GM12892 (cell line): ENCODE measurements at places on chromosomes 1 and 21.

GRCh38 chr1:116203920-116204319 lies 92.7 kb downstream of the MAB21L3 start:
- no peak for DNase-seq

- no peak for DNase-seq
These were observed 430 bp downstream of the BTG2 start for GRCh38 chr1:203305809-203306088.

GRCh38 chr1:224331326-224331725 lies 1.4 kb upstream of the NVL start:
- DNase-seq: no peak

- no peak for DNase-seq
These were observed 931.6 kb downstream of the NCAM2 start for GRCh38 chr21:21929789-21930188.

- DNase-seq: no peak
These were observed 66.8 kb downstream of the TTC3 start for GRCh38 chr21:37139902-37140301.

DNA sequence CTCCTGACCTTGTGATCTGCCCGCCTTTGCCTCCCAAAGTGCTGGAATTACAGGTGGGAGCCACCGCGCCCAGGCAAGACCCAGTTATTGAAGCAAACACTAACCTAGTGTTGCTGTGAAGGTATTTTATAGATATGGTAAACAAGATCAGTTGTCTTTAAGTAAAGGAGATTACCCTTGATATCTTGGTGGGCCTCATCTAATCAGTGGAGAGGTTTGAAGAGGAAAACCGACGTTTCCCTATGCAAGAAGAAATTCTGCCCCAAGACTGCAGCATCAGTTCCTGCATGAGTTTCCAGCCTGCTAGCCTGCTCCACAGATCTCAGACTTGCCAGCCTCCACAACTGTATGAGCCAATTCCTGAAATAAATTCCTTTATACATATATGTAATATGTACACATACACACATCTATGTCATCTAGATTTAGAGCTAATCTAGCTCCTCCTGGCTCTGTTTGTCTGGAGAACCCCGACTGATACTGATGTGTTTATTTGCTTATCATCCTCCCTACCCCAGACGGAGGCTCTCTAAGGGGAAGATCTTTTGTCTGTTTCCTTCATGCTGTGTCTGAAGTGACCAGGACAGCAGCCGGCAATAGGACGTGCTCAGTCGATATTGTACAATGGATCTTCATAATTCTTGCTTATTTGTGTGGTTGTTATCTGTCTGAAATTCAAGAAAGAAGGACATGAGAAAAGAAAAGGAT lies 90.9 kb downstream of the IER5 start:
- DNase-seq: no peak

- DNase-seq: no peak
These were observed 161.4 kb downstream of the MAGI3 start for GRCh38 chr1:113551728-113552127.

- no peak for DNase-seq
These were observed 10.3 kb downstream of the ZBTB40 start for GRCh38 chr1:22461678-22462527.

- no peak for DNase-seq
These were observed 112.6 kb downstream of the EIF4G3 start for GRCh38 chr1:21064057-21064456.

DNA sequence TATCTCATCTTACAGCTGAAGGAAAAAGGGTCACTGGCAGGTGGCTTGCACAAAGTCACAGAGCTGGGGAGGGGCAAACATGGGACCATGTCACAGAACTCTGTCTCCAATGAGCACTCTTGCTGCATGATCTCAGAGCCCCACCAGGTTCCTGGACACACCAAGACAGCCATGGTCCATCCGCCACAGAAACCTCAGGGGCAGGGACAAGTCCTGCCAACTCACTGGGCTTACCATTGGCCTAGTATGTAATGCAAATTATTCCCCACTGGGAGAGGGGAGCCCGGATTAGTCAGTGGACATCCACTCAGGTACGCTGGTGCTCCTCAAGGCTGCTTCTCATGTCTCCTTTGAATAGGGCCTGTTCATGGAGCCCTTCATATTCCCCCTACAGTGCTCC lies 14.2 kb downstream of the S100A7A start:
- DNase-seq: no peak

- DNase-seq: no peak
These were observed 270.9 kb downstream of the CHRM3 start for GRCh38 chr1:239657291-239657690.

DNA sequence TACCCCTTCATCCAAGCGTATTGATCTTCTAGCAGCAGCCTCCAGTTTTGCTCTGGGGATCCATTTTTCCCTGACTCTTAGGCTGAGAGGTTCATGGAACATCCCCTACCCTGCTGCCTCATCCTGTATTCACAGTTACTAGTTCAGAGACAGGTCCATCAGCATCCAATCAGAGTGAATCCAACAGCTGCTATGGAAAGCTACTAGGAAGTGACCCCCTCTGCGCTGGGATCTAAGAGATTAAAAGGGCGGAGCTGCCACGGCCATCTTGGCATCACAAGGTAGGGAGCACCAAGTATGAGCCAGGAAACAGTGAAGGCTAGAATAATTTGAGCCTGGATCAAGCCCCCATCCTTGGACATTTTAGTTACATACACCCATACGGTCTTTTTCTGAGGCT lies 32.5 kb downstream of the KAZN start:
- DNase-seq: no peak

DNA sequence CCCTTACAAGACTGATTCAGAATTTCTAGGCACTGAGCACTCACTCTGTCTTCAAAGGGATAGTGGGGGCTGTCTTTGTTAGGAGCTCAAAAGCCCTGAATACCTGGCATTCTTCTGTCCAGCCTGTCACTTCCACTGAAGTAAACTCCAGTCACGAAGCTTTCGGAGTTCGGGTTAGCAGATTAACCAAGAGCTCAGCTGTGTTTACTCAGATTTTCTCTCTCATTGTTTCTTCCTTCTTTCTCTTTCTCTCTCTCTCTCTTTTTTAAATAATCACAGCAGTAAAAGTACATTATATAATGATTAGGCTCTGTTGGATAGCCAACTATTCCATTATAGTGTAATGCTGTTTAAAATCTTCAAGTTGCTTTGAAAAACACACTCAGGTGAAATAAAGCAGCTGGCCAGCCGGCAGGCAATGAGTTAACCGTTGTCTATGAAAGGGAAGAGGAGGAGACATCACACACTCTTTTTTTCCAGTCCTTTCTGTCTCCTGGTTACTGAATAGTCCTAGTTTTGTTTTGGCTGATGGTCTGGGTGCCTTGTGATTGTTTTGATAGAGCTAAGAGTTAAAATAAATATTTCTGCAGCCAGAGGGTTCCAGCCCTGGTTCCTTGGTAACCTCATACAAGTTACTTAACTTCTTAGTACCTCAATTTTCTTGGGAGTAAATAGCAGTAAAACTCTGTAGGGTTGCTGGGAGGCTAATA lies 89.8 kb downstream of the ADSS2 start:
- no peak for DNase-seq

- DNase-seq: no peak
These were observed 192.2 kb upstream of the C8B start for GRCh38 chr1:57157818-57158603.

DNA sequence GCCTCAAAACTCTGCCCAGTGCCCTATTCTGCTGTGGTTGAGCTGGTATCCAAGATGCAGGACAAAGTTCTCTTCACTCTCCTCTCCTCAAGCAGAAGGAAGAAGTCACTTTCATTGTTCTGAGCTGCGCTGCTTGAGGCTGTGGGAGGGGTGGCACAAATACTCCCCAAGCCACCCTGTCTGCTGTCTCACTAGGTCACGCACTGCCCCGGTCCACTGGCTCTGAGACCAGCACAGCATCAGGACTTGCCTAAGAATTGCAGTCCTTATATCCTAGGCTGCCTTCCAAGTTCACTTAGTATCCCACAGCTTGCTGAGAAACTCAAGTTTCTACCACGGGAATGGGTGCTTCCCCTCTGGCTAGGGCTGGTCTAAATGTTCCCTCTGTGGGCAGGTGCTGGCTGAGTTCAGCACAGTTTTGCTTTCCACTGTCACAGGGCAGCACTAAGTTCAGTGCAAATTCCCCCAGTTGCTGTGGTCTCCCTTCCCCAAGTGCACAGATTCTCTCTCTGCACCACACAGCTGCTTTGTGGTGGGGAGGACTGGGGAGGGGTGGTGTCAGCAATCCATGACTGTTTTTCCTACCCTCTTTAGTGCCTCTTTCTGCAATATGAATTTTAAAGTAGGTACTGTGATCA lies 32.4 kb downstream of the SLC9C2 start:
- DNase-seq: no peak

GRCh38 chr1:167681451-167682098 lies 40.2 kb upstream of the MPZL1 start:
- DNase-seq: no peak

GRCh38 chr1:212488436-212489283 lies 55.9 kb downstream of the NENF start:
- no peak for DNase-seq

GRCh38 chr1:184283999-184284398 lies 102.8 kb upstream of the C1orf21 start:
- DNase-seq: no peak

- DNase-seq: no peak
These were observed 21.1 kb upstream of the CDC42 start for GRCh38 chr1:22031214-22031962.

DNA sequence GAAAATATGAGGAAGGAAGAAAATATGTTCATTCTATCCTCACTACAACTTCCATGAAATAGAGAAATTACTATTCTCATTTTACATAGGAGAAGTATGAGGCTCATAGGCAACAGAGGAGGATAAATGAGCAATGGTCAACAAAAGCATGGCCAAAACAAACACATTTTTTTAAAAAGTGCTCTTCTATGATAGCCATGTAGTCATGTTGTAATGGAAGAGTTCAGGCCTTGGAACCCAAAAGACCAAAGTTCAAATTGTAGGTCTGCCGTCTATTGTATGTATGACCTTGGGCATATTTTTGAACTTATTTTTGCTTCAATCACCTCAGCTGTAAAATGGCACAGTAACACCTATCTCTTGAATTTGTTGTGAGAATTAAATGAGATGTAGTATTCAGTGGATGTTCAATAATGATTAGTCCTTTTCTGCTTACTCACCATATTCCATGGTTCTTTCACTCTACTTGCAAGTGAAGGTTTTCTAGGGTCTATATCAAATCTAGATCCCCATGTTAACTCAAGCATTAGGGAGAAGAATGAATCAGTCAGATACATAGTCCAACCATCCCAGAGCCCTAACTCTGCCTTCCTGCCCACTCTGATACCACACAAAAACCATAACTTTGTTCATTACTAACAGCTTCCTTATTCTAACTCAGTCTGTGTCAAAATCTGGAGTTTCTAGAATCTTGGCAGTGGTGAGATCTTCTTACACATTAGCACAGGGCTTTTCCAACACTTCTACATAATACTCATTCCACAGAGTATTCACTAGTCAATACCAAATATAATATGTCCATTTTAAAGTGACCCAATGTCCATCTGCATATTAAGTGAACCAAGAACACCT lies 353.2 kb downstream of the PLPP3 start:
- no peak for DNase-seq

GRCh38 chr1:107649023-107649422 lies 316.0 kb downstream of the VAV3 start:
- no peak for DNase-seq

- no peak for DNase-seq
These were observed 14.7 kb upstream of the ATF3 start for GRCh38 chr1:212593821-212594251.

DNA sequence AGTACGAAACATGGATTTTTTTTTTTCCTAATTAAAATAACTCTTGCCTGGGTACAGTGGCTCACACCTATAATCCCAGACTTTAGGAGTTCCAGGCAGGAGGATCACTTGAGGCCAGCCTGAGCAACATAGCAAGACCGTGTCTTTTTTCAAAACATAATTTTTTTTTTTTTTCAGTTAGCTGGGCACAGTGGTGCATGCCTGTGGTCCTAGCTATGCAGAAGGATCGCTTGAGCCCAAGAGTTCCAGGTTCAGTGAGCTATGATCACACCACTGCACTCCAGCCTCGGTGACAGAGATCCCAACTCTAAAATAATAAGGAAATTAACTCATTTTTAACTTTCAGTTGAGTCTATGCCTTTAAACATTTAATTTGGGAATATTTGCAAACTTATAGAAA lies 170.1 kb downstream of the NEK7 start:
- no peak for DNase-seq

DNA sequence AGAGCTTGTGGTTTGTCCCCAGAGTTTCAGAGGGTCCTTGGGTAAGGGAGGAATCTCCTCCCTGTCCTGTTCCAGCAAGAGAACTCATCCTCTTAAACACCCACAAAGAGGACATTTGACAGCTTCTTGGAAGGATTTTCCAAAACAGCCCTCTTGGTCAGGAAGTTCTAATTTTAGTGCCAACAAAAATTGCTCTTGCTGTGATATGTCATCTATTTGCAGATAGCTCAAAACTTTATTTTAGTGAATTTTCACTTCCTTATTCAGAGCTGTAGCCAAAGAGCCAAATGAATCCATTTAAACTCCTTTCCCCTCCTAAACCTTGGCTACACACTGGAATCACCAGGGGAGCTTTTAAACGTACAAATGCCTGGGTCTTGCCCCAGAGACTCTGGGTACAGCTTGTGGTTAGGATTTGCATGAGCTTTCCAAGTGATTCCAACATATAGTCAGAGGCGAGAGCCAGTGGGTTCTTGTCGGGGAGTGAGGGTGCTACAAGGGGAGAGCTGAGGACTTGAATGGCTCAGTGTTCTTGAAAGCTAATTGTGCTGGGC lies 11.8 kb upstream of the RASSF5 start:
- DNase-seq: no peak

DNA sequence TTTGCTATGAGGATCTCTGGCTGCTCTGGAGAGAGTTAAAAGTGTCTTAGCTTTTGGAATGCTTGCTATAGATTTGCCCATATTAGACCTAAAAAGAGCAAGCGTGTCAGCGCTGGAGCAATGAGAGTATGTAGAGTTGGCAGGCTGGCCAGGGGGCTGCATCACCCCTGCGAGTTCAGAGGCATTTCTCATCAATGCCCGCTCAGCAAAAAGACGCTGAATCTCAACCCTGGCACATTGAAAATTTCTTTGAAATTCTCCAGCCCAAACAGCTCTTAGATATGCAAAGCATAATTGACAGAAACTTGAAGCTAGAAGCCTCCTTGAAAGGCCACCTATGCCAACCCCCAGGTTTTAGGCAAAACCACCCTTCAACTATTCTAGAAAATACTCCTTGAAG lies 135.5 kb upstream of the F3 start:
- no peak for DNase-seq

- no peak for DNase-seq
These were observed 2.0 kb downstream of the CR1 start for GRCh38 chr1:207497941-207498340.

GRCh38 chr1:234562334-234562733 lies 47.6 kb downstream of the IRF2BP2 start:
- DNase-seq: no peak

GRCh38 chr1:240492832-240493440 lies 119.0 kb downstream of the GREM2 start:
- no peak for DNase-seq

DNA sequence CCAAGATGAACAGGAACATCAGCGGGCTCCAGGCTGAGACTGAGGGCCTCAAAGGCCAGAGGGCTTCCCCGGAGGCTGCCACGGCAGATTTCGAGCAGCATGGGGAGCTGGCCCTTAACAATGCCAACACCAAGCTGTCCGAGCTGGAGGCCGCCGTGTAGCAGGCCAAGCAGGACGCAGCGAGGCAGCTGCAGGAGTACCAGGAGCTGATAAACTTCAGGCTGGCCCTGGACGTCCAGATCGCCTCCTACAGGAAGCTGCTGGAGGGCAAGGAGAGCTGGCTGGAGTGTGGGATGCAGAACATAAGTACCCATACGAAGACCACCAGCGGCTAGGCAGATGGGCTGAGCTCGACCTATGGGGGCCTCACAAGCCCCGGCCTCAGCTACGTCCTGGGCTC lies 823.4 kb upstream of the NEGR1 start:
- DNase-seq: no peak
